ENCODE measurements at places on chromosomes 2 and 18.

DNA sequence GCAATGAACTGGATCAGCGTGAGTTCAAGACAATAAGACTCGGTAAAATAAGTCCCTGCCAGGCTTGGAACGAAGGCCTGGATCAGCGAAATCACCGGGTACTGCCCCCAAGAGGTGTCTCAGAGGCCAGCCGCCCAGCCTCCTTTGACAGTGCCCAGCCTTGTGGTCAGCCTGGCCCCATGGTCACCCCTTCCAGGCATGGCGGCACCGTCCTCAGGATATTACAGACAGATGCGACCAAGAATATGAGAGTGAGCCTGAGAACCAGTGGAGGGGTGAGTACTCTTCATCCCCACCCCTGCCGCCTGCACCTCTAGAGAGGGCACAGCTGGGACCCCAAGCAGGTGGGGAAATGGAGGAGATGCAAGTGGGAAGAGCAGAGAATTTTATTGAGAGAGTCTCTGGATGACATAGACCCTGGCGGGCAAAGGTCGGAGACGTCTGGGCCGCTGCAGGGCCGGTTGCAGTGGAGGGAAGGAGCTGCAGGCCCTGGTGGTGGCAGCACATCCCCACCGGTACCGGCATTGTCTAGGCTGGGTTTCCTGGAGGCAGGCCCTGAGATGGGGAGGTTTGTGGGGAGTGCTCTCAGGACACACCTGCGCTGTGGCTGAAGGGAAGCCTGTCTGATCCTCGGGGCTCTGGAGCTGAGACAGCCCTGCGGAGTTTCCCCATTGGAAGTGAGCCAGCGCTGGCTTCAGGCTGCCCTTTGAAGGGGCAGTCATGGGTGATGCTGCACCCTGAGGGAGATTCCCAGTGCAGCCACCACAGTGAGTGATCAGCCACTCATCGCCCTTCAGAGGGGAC lies 190.0 kb downstream of the SEPTIN10 start:
- no peak for DNase-seq

DNA sequence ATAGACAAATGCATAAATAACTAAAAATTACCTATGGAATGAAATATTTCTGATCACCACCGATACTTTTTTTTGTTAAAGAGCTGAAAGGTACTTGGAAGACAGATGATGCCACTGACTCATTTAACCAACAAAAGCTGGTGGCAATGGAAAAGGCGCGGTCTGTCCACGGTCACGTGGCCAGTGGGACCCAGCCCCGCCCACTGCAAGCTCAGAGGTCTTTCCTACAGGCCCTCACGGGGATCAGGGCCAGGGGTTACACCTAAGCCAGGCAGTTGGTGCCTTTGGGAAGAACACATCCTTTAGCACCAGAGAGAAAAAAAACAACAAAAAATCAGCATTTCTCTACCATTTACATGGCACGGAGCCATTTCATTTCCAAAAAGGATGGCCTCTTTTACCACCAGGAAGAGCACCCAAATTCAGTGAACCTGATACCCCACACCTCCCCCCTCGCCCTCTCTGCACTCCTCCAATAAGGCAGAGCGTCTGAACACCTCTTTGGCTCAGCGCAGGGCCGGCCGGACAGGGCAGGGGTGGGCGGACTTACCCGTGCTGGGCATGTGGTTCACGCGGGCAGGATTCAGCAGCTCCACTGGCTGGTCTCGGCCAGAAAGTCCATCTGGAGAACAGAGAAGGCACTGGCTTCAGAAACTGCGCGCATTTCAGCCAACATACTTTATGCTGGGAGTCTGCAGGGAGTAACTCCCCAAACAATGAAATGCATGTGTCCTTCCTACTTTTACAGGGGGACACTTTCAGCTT lies 164.6 kb downstream of the HDAC4 start:
- DNase-seq, result no peak

DNA sequence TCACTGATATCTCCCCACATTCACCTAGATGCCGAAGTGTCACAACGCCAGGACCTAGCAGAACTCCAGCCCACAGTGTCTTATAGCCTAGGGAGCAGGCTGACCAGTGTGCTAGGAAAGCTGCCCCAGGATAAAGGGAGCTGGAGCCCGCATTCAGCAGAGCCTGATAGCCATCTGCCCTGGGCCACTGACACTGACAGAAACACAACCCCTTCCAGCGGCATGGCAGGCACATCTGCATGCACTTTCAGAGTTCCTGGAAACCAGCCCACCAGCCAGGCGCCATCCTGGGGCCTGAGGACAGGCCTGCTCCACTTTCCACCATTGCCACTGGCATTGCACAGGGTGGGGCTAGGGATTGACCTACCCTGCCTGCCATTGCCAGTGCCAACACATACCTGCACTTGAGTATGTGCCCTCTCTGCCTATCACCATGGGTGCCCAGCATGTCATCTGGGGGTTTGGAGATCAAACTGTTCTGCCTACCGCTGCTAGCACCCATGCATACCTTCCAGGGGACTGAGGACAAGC lies 290.1 kb upstream of the KLHL14 start:
- no peak for DNase-seq

GRCh38 chr2:20678086-20678395 lies 11.1 kb downstream of the GDF7 start:
- DNase-seq, result no peak

DNA sequence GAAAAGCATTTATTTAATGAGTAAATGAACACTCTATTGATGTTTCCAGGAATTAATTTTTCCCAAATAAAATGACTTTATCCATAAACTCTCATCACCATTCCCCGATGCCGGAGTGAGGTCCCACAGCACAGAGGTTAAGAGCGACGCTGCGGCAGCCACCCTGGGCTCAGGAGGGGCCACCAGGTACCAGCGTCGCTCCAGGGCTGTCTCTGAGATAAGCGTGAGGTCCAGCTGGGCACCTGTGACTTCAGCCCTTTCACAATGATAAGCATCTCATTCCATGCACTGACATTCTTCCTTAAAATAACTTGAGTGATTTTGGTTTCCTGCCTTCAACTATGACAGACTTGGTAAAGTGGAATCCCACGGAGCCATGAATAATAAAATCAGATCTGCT lies 182.1 kb downstream of the TWIST2 start:
- no peak for DNase-seq

DNA sequence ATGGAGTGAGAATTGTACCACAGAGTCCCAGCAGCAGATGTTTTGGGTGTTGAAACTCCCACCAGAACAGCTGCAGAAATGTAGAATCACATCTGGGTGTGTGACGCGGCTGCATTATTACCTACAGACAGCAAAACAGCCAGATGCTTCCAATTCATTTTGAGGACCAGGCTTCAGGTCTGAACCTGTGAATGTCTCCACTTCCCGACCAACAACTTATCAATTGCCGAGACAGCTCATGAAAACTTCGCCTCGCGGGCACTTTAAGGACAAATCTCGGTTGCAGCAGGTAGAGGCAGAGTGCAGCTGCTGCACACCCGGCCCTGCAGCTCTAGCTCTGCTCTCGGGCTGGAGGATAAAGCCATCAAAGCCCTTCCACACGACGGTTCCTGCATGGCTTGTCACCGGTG lies 202.0 kb downstream of the HRH4 start:
- DNase-seq, result no peak

- DNase-seq, result no peak
These were observed 136.0 kb upstream of the SERTAD2 start for GRCh38 chr2:64789466-64790320.

DNA sequence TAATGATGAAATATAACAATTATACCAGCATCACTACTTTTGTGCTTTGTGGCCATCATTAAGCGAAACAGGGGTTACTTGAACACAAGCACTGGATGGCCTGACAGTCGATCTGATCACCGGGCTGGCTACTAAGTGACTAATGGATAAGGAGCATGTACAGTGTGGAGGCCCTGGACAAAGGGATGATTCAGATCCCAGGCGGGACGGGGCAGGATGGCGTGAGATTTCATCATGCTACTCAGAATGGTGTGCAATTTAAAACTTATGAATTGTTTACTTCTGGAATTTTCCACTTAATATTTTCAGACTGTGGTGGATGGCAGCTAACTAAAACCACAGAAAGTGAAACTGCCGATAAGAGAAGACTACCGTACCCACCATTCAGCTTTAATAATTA lies 7.0 kb upstream of the CLIP4 start:
- DNase-seq, result no peak

DNA sequence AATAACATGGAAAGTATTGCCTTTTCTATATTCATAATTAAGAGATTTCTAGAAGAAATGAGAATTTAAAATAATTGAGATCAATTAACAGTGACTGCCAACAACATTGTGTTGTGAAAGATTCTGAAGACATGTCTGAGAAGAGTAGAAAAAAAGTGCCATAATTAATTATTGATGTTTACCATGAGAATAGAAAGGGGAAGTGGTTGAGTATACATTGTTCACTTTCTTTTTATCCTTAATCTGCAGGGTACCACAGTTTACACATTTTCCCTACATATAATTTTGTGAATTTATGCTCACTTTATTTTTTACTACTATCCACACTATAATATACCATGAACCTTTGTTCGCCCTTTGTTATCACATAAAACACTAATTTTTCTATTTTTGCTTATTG lies 47.1 kb upstream of the UBE2E3 start:
- DNase-seq, result no peak

DNA sequence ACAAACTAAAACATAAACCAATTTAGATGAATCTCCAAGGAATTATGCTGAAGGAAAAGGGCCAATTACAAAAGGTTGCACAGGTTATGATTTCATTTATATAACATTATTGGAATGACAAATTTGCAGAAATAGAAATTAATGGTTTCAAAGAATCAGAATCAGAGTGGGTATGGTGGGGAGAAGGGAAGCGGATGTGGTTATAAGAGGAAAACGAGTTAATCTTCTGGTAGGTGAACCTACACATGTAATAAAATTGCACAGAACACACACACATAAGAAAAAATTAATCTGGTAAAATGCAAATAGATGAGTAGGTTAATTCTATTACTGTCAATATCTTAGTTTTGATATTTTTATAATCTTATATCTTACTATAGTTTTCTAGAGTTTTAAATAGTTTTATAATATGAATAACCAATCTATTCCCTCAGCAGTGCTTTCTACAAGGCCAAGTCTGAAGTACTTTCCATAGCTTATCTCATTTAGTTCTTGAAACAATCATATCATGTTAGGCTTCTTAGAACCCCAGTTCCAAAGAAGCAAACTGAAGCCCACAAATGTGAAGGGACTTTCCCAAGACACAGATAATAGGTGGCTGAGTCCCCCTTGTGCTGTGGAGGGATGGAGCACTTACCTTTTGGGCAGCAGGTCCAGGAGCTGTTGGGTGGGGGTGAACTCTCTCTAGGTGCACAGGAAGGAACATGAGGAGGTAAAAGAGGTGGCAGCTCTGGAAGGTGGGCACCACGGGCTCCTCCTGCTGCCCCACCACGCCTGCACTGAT lies 31.5 kb downstream of the ZNF519 start:
- DNase-seq, result no peak

DNA sequence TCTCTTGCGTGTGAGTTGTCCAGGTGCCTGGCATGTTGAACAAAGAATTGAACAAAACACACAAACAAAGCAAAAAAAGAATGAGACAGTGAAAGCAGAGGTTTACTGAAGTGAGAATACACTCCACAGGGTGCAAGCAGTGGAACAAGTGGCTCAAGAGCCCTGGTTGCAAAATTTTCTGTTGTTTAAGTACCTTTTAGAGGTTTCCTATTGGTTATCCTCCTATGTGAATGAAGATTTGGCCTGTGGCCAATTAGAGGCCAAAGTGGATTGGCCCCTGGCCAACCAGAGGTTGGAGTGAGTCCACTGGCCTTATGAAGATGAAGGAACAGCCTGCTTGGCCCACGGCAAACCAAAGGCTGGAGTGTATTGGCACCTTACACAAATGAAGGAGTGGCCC lies 1188.5 kb upstream of the NRXN1 start:
- no peak for DNase-seq

DNA sequence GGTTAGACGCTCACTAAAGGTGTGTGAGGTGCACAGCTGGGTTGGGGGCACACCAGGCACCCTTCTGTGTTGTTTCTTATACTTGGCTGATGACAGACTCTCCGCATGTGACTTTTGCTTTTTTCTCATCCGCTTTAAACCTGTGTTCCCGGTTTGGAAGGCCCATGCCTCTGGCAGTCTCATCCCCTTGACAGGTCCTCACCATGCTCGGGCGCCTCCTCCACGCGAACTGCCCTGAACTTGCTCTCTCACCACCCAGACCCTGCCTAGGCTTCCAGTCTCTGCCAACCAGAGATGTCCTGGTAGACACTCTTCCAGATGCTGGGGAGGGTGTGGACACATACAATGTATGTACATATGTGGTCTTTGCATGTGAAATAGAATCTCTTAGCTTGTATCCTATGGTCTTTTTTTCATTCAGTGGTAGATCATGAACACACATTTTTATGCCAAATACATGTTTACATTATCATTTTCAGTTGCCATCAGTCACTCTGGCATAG lies 79.8 kb downstream of the LIMS1 start:
- DNase-seq, result no peak

GRCh38 chr18:7317804-7318231 lies 86.9 kb downstream of the LRRC30 start:
- DNase-seq, result no peak

DNA sequence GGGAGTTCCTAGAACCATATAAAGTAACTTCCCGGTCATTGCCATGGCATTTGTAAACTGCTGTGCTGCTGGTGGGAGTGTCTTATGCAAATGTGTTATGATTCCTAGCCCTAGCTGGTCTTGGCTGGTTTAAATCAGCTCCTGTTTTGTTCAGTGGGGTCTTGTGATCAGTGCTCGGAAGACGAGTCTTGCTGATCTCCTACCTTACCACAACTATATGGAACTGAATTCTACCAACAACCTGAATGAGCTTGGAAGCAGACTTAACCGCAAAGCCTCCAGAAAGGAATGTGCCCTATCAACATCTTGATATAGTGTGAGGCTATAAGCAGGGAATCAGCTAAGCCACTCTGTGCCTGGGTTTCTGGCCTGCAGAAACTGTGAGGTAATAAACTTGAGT lies 33.5 kb downstream of the POLE4 start:
- DNase-seq, result no peak

DNA sequence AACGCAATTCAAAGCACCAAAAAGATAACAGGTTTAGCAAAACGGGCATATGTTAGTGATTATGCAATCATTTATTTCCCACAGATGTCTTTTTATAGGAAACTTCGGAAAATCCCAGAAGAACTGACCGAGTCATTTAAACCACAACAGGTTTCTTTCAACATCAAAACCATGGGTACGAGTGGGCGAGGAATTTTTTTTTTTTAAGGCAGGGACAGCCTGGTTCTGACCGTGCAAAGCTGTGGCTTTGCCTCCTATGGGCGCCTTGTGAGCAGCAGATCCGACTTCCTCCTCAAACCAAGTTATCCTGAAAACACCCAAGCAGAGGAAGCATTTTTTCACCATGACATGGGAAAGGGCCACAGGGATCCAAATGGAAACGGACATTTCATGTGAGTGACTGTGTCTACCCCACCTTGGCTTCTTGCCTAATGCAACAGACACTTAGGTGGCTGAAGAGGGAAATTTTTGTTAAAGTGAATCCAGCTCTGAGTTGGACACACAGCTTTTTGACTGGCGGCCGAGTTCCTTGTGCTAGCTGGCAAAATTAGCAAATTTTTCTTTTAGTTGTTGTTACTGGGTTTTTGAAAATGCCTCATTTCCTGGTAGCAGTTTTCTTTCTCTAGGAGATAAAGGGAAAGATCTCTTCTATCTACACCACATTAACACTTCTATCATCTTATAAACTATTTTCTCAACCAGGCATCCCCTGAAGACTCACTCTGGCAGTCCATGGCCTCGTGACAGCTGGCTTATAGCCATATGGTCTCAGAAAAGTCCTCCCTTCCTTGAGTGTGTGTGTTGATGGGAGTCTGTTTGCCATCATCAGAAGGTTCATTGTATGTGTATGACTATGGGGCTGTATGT lies 487.4 kb upstream of the ZEB2 start:
- no peak for DNase-seq

- DNase-seq, result no peak
These were observed 409.7 kb downstream of the PIK3C3 start for GRCh38 chr18:42364766-42365165.

Data from AML-193 (cell line).